ENCODE measurements at places on chromosomes 2 and 18.

DNA sequence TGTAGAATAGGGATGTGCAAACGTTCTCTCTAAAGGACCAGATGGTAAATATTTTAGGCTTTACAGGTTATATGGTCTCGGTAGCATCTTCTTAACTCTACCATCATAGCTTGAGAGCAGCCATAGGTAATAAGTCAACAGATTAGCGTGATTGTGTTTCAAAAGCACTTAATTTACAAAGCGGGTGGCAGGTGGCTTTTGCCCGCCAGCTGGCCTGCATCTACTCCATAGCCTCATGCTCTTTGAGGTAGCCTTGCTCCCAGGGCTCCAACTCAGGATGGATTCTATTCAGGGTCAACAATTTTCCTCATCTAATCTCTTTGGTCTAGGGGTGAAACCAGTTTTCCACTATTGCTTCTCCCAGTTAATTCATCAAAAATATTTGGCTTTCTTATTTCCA, 5.0 kb upstream of the ATP9B start:
- no peak for DNase-seq

- no peak for DNase-seq
These were observed 21.2 kb upstream of the ME2 start for GRCh38 chr18:50857694-50858093.

- DNase-seq, result no peak
These were observed 54.5 kb downstream of the EVA1A start for GRCh38 chr2:75506101-75506697.

- no peak for DNase-seq
These were observed 191.8 kb downstream of the FTCDNL1 start for GRCh38 chr2:199659207-199659606.

- peak; percentile 36 for DNase-seq
These were observed 332.1 kb downstream of the AGPS start for GRCh38 chr2:177724398-177725287.

GRCh38 chr2:54983345-54984220, 66.7 kb downstream of the RTN4 start:
- no peak for DNase-seq

DNA sequence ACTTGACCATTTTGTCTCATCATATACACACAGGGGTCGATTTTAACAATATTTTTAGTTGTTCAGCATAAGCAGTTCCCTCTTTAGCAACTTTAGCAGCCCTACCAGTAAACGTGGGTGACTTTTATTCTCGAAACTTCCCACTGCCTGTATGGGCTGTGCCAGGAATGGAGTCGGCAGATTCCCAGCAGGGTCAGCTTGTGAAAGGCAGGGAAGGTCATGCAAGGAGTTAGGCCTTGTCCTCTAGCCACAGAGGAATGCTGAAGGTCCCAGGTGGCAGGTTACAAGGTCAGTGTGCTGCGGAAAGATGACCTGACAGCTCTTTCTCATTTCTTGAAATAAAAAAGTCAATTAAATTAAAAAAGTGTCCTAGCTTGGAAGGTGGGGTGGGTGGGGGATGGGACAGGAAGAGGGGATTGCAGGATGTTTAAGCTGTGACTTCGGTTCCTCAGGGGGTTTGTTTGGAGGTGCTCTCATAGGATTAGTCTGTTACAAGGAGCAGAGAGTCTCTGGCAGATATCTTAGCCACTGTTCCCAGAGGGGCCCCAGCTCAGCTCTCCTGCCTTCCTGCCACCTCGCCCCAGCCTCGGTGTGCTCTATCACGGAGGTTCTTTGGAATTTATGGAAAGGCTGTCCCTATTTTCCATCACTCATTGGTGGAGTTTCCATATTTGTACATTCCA, 21.4 kb downstream of the DRC1 start:
- DNase-seq, result no peak

DNA sequence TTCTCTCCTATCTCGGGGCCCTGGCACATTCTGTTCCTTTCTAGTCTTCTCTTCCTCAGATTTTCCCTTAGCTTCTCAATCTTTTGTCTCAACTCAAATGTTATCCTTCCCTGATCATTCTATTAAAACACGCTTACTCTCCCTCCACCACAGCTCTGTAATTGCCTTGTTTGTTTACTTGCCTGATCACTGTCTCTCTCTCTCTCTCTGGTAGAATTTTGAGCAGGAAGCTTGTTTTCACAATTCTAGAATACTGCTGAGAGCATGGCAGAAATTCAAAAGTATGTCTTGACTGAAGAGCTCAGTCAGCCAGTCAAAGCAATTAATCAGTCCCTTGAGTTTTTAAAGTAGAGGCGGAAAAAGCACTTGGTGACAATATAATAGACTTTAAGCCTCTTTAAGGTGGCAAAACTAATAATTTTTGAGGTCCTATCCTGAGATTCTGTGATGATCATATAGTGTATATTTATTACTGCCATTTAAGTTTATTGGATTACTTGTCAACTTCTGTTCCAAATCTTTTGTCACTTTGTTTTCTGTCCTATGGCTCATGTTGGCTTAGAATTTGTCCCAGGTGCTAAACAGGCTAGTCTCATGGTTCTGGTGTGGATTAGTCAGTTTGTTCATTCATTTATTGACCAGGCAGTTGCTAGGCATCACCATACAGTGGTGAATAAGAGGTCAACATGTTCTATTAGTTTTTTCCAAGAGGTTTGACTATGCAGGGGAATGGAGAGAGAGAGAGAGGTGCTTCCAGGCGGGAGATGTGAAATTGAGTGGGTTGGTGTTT, 2.3 kb downstream of the PSMD1 start:
- DNase-seq, result no peak

DNA sequence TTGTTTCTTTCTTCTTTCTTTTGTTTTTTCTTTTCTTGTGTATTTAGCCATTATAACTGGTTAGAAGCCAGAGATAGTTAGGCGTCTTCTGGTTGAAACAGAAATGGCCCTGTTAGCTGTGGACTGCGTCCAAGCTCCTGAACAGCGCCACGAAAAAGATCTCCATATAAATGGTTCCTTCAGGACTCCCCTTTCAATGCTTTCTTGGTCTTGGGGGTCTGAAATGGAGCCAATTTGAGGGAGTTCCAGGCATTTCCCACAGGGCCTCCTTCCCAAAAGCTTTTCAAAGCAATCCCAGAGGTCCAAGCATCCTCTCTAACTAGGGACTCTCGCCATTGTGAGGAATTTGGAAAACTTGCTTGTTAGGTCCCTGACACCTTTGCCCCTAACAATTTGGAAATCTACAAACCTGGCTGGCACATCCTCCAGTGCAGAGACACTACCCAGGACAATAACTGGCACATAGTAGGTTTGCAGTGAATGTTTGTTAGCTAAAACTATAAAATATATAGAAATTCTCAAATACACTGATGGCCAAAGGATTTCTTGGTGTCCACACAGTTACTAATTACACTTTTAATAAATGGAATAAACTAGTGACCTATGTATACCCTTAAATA, 80.1 kb downstream of the MYCN start:
- no peak for DNase-seq

DNA sequence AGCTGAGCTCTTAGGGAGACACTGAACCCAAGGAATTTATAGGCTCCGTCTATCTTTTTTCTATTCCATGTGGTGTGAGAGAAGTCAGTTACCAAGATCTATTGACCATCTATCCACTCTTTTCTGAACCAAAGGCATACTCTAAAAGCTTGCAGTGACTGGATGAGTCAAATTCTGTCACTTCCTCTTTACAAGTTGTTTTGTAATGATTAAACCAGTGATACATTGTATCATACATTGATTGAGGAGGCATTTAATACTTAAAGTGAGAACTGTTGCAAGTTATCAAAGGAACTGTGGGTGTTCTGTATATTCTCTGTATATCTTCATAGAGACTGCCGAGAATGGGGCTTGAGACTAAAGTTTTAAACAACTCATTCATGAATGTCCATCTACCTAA, 188.8 kb downstream of the CAMKMT start:
- DNase-seq, result no peak

GRCh38 chr2:177727577-177728398, 335.2 kb downstream of the AGPS start:
- no peak for DNase-seq

DNA sequence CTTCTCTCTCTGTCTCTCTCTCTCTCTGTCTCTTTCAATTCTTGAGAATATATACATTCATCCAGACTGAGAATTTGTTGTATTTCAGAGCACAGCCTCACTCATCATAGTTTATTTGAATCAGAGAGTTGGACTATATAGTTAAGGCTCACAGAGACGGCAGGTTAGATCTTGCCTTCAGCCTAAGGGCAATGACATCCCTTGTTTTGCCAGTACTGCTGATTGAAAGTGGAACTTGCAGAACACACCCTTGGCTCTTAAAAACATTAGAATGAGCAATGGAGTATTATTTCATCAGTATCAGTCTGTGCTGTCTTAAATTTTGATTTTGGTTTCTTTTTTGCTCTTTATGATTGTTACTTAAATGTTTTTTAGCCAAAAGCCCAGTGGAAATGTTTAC, 62.0 kb upstream of the DSG1 start:
- DNase-seq, result no peak

DNA sequence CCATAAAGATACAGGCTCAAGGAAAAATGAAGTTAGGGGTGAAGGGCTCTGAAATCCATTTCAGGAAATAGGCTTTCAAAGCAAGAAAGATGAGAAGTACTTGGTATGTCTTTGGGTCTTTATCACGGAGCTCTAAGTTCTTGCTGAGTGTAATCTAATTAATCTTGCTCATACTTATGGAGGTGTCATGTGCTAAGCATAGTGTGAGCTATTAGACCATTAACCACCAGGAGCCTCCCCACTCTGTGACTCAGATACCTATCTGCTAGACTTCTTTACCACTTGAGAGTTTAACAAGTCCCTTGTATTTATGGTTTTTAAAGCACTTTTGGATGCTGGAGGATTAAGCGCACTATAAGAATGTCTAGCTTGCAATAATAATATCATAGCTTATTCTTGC, 678.7 kb downstream of the EPHA4 start:
- no peak for DNase-seq

GRCh38 chr2:108855194-108855593, 68.6 kb downstream of the CCDC138 start:
- DNase-seq, result peak; percentile 18

DNA sequence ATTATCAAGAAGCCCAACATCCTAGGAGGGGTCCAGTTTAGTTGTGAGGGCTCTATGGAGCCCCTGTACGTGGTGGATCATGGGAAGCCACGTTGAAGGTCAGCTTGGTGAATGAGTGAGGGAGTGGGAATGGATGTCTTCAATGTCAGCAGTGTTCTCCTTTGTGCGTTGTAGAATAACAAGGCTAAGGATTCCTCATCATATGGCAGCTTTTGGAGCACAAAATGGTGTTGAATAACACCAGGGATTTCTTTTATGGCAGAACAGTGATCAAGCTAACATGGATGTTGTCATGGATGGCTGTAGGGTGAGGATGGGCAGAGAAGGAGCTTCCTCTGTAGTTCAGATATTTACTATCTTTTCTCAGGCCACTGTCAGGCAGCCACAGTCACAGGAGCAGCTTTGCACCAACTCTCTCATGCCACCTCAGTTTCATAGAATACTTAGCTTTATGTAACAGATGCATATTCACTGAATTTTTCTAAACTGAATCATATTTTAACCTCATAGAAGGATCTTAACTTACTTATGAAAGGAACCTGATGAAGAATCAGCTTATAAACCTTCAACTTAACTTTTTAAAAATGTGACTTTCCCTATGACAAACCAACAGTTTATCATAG, 284.5 kb upstream of the EPAS1 start:
- DNase-seq, result no peak

DNA sequence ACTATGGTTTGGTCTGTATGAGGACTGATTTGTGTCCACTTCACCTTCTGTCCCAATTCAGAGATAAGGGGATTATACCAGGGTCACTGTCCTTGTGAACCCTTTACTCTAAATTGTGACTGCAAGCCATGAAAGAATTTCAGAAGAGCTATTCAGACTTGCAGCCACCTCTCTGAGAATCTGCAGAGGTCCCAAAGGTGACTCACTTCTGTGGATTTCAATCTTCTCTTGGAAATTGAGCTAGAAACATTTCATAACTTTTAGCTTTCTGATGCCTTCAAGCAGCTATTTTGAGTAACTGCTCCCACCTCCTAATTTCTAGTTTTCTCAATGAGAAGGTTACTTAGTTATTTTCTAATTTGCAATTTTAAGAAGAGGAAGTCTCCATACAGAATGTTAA, 1242.4 kb upstream of the ACVR2A start:
- no peak for DNase-seq

GRCh38 chr2:132754867-132755472, 85.0 kb upstream of the LYPD1 start:
- no peak for DNase-seq

GRCh38 chr2:178072000-178072382, 586 bp downstream of the PDE11A start:
- DNase-seq, result no peak

- no peak for DNase-seq
These were observed 79.6 kb upstream of the DNMT3A start for GRCh38 chr2:25421289-25421688.

DNA sequence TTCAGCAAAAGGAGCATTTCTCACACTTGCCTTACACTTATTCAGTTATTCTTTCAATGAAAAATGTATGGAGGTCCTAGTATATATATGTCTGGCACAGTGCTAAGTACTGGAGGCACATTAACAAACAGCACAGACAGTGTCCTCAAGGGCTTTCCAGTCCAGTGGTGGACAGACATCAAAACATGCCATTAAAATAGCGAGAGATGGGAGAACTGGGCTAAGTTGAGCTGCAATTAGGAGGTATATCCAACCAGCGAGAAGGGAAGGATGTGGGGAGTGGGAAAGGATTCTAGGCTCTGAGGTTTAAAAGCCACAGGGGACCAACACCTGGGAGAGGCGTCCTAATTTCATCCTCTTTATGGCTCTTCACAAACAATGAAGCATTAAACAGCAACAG, 127.5 kb upstream of the TTC39C start:
- peak; percentile 98 for DNase-seq

GRCh38 chr2:181104512-181105115, 124.2 kb downstream of the UBE2E3 start:
- DNase-seq, result peak; percentile 60

DNA sequence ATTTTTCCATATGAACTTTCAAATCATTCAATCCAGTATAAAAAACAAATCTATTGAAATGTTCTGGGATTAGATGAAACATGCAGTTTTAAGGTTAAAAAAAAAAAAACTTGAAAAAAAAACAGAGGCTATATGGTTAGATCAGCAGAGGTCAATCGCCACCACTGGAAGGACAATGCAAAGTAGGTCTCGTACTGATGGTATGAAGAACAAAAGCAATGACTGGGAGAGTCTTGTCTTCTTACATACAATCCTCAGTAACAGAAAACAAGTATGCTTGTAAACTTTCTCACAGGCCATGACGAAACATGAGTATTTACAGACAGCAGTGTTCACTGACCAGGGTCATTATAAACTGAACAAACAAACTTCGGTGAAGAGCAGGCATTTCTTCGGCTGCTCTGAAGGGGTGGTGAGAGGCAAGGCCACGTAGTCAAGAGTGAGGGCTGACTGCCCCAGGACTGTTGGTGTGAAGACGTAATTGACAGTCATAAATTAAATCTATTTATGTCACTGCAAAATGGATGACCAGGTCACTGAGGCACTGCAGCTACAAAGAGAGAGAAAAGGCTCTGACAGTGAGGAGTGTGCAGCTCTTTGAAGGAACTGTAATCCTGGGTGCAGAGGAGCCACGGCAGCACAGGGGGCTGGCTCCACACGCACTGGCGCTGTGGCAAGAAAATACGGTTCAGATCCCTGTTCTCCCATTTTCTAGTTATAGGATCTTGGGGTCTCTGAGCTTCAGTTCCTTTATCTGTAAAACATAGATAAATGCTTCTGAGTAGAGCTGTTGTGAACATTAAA, 60.0 kb downstream of the NXPH2 start:
- DNase-seq, result no peak

All from COR-L47 (cell line).